Mammary microvascular endothelial cell (primary cell): ENCODE measurements at places on chromosomes 6 and 20. TPM values are rescaled to one million over a fixed set of nuclear protein-coding genes. Genes with fewer than 3 reads are reported as not detected.

EFCAB8 gene
- total RNA-seq: not detected in 2 replicates

OR2B6 gene
- total RNA-seq: not detected in 2 replicates

NKX2-2 gene
- total RNA-seq: not detected in 2 replicates

EGFL8 gene
- 1.5 and 2.3 TPM in 2 replicates for total RNA-seq

VSTM2L gene
- total RNA-seq: 1.7 and 1.8 TPM in 2 replicates

HLA-DQA2 gene
- total RNA-seq: not detected in 2 replicates

LPA gene
- total RNA-seq: not detected in 2 replicates

ELOVL4 gene
- total RNA-seq: 2.4 and 3.1 TPM in 2 replicates

GSTA3 gene
- total RNA-seq: not detected in 2 replicates

MYB gene
- not detected in 2 replicates for total RNA-seq

PAX1 gene
- total RNA-seq: not detected in 2 replicates

MED23 gene
- total RNA-seq: 18.2 and 20.4 TPM in 2 replicates

CCND3 gene
- total RNA-seq: 124 and 135 TPM in 2 replicates

TCF15 gene
- 8.6 and 10.7 TPM in 2 replicates for total RNA-seq

FITM2 gene
- total RNA-seq: 4.8 and 5.3 TPM in 2 replicates

HAO1 gene
- not detected in 2 replicates for total RNA-seq

SH3BGRL2 gene
- total RNA-seq: 23.8 and 27.3 TPM in 2 replicates

NECAB3 gene
- 1.7 and 3.5 TPM in 2 replicates for total RNA-seq

CCDC170 gene
- total RNA-seq: not detected in 2 replicates

C20orf204 gene
- total RNA-seq: 0.44 and 0.73 TPM in 2 replicates

PLA2G7 gene
- 0.13 TPM in 1 of 2 replicates, not detected in the other for total RNA-seq

FRS3 gene
- 1.5 and 2.0 TPM in 2 replicates for total RNA-seq

DEFB125 gene
- total RNA-seq: not detected in 2 replicates

KHDC1L gene
- total RNA-seq: not detected in 2 replicates

POPDC3 gene
- total RNA-seq: 0.34 and 1.3 TPM in 2 replicates

ZNF133 gene
- 5.9 and 9.4 TPM in 2 replicates for total RNA-seq

TBX18 gene
- 0.25 and 1.1 TPM in 2 replicates for total RNA-seq

BPIFB2 gene
- not detected in 2 replicates for total RNA-seq

ALDH5A1 gene
- total RNA-seq: 0.25 and 0.40 TPM in 2 replicates

GTF3C6 gene
- 74.5 and 77.4 TPM in 2 replicates for total RNA-seq

GUCA1A gene
- not detected in 2 replicates for total RNA-seq

CD109 gene
- 53.6 and 55.0 TPM in 2 replicates for total RNA-seq

KIAA1755 gene
- total RNA-seq: 0.34 TPM in 1 of 2 replicates, not detected in the other

CCN2 gene
- 560 and 614 TPM in 2 replicates for total RNA-seq

DUSP22 gene
- total RNA-seq: 23.6 and 29.6 TPM in 2 replicates

HLA-DRA gene
- total RNA-seq: not detected in 2 replicates

ZNF831 gene
- not detected in 2 replicates for total RNA-seq

TMEM14B gene
- 125 and 127 TPM in 2 replicates for total RNA-seq

GNRH2 gene
- not detected in 2 replicates for total RNA-seq

LAMA5 gene
- 180 and 187 TPM in 2 replicates for total RNA-seq

CRISP2 gene
- not detected in 2 replicates for total RNA-seq

SMOC2 gene
- not detected in 2 replicates for total RNA-seq

MMP24 gene
- 0.07 and 0.44 TPM in 2 replicates for total RNA-seq

TCF21 gene
- not detected in 2 replicates for total RNA-seq

KCNQ5 gene
- total RNA-seq: not detected in 2 replicates

ATP6V1G2 gene
- 0.07 and 0.39 TPM in 2 replicates for total RNA-seq

SIRPA gene
- 36.4 and 42.3 TPM in 2 replicates for total RNA-seq
